ENCODE measurements at places on chromosomes 7 and 10. TPM values are rescaled to one million over a fixed set of nuclear protein-coding genes. Genes with fewer than 3 reads are reported as not detected.

Gene GFRA1
- total RNA-seq: 1.6 TPM

Gene TRIM50
- total RNA-seq: 0.19 TPM

Gene RNF133
- total RNA-seq: not detected

Gene TDRD1
- total RNA-seq: not detected

Gene VPS41
- 25.5 TPM for total RNA-seq

Gene OPALIN
- not detected for total RNA-seq

Gene GPR15LG
- total RNA-seq: 352 TPM

Gene CRYGN
- total RNA-seq: not detected

Gene CDC123
- total RNA-seq: 37.4 TPM

Gene CLCN1
- not detected for total RNA-seq

Gene NKX2-3
- total RNA-seq: not detected

Gene CPA2
- total RNA-seq: not detected

Gene FAM25G
- total RNA-seq: not detected

Gene LRRD1
- total RNA-seq: not detected

Gene IFIT1B
- not detected for total RNA-seq

Gene PRPS1L1
- not detected for total RNA-seq

Gene DIP2C
- total RNA-seq: 14.9 TPM

Gene PTCD1
- total RNA-seq: 6.3 TPM

Gene ATG9B
- total RNA-seq: 8.2 TPM

Gene CCDC172
- not detected for total RNA-seq

Gene OR2A7
- 12.6 TPM for total RNA-seq

Gene CH25H
- 15.8 TPM for total RNA-seq

Gene PTF1A
- not detected for total RNA-seq

Gene GTPBP10
- total RNA-seq: 12.6 TPM

Gene CFAP43
- 0.38 TPM for total RNA-seq

Gene CYP26C1
- total RNA-seq: 0.34 TPM

Gene HHEX
- total RNA-seq: not detected

Gene AKR1C1
- 166 TPM for total RNA-seq

Measured in esophagus squamous epithelium (tissue), 5 donors.